ENCODE measurements at places on chromosomes 13 and 19. TPM values are rescaled to one million over a fixed set of nuclear protein-coding genes. Genes with fewer than 3 reads are reported as not detected.

The EXOC3L2 gene
- 1.1 TPM for total RNA-seq

GRCh38 chr19:50380137-50380536, 3.9 kb downstream of the NR1H2 start:
- H3K27ac ChIP-seq, result no peak overlapping the region
- peaks cover 3% of the 10 kb centered on the region for H3K36me3 ChIP-seq
- DNase-seq, result no peak
- H3K4me1 ChIP-seq, result peaks cover 26% of the 10 kb centered on the region
- peaks cover 6% of the 10 kb centered on the region for H3K27me3 ChIP-seq

DNA sequence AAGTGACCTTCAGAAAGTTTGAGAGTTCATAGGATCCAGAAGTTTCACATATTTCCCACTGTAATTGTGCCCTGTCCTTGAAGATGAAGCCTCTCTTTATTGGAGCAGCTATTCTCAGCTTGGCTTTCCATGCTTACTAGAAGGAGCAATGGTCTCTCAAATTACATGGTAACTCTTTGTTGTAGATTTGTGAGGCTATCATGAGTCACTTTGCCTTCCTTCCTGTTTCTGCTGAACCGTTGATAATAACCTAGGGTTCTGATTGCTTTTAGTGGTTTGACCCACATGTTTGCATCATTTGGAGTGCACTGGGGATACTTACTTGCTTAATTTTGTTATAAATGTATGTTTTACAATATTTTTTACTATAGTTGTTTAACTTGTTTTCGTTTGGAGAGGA, 772.9 kb upstream of the SLITRK6 start:
- no peak overlapping the region for H3K4me3 ChIP-seq
- no peaks in the 10 kb centered on the region for H3K4me1 ChIP-seq
- H3K27me3 ChIP-seq, result no peaks in the 10 kb centered on the region

- H3K4me3 ChIP-seq, result no peak overlapping the region
- no peak for DNase-seq
- H3K27me3 ChIP-seq, result peaks cover 3% of the 10 kb centered on the region
- no peak overlapping the region for H3K27ac ChIP-seq
- H3K36me3 ChIP-seq, result no peaks in the 10 kb centered on the region
Measured at GRCh38 chr13:113726961-113727411, 32.0 kb upstream of the TMEM255B start.

- H3K27ac ChIP-seq, result no peak overlapping the region
- H3K36me3 ChIP-seq, result no peaks in the 10 kb centered on the region
- no peaks in the 10 kb centered on the region for H3K27me3 ChIP-seq
- H3K4me1 ChIP-seq, result no peaks in the 10 kb centered on the region
- no peak for DNase-seq
Measured at GRCh38 chr13:83503424-83503823, 378.9 kb downstream of the SLITRK1 start.

GRCh38 chr13:43981091-43981490, 101.4 kb downstream of the LACC1 start:
- H3K4me1 ChIP-seq, result peaks cover 27% of the 10 kb centered on the region
- H3K36me3 ChIP-seq, result peaks cover 3% of the 10 kb centered on the region
- DNase-seq, result no peak
- no peak overlapping the region for H3K4me3 ChIP-seq
